ENCODE measurements at places on chromosomes 7 and 10.

DNA sequence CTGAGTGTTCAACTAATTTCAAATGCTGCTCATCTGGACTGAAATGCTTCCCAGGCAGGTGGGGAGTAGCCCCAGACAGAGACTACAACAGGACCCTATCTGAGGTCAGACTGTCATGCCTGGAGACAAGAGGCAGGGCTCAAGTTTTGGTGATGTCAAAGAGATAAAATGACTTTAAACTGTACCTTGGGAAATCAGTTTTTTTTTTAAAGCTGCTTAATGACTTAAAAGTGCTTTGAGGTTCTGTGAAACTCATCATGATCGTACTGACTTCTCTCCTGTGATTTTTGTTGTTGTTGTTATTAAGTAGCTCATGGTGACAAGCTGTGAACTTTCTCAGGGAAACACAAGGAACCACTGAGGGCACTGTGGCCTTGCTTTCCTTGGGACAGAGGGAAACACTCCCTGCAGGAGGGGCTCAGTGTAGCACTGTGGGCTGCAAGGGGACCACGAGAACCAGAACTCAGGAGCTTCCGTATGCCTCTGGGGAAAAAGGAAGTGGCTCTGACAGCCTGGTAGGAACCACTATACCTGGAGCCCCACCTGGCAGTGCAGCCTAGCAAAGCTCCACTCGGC lies 9.5 kb downstream of the HIPK2 start:
- peaks cover 75% of the 10 kb centered on the region for H3K4me1 ChIP-seq
- peak overlapping the region; percentile 92 for H3K27ac ChIP-seq
- H3K4me3 ChIP-seq = no peak overlapping the region
- peaks cover 13% of the 10 kb centered on the region for H3K36me3 ChIP-seq

- H3K27me3 ChIP-seq = no peaks in the 10 kb centered on the region
- no peak overlapping the region for H3K4me3 ChIP-seq
- peaks cover 54% of the 10 kb centered on the region for H3K36me3 ChIP-seq
- no peak for DNase-seq
Measured at GRCh38 chr10:28580825-28581224, 47.9 kb downstream of the WAC start.

GRCh38 chr7:77316219-77316978 lies 99.8 kb downstream of the GSAP start:
- no peak overlapping the region for H3K27ac ChIP-seq
- H3K27me3 ChIP-seq = no peaks in the 10 kb centered on the region
- peaks cover 16% of the 10 kb centered on the region for H3K36me3 ChIP-seq
- H3K4me1 ChIP-seq = no peaks in the 10 kb centered on the region

GRCh38 chr10:25436431-25436830 lies 261.6 kb downstream of the GPR158 start:
- H3K27ac ChIP-seq = no peak overlapping the region
- H3K36me3 ChIP-seq = no peaks in the 10 kb centered on the region
- H3K27me3 ChIP-seq = no peaks in the 10 kb centered on the region

DNA sequence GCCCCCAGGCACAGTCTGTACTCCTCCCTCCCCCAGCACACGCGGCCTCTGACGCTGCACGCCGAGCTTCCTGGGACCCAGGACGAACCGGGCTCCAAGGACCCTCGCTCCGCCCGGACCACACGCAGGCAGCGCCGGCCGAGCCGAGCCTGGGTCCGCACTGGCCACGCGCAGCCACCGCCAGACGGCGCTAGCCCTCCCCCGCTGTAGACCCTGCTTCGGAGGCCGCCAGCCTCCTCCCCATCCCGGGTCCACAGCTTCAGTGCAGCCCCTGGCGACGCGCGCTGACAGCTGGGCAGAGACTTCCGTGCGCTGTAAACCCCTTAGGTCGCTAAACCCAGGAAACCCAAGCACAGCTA lies 936 bp upstream of the TCERG1L start:
- DNase-seq = peak; percentile 5
- no peak overlapping the region for H3K4me3 ChIP-seq
- H3K27ac ChIP-seq = no peak overlapping the region
- H3K27me3 ChIP-seq = peaks cover 43% of the 10 kb centered on the region
- no peaks in the 10 kb centered on the region for H3K36me3 ChIP-seq

DNA sequence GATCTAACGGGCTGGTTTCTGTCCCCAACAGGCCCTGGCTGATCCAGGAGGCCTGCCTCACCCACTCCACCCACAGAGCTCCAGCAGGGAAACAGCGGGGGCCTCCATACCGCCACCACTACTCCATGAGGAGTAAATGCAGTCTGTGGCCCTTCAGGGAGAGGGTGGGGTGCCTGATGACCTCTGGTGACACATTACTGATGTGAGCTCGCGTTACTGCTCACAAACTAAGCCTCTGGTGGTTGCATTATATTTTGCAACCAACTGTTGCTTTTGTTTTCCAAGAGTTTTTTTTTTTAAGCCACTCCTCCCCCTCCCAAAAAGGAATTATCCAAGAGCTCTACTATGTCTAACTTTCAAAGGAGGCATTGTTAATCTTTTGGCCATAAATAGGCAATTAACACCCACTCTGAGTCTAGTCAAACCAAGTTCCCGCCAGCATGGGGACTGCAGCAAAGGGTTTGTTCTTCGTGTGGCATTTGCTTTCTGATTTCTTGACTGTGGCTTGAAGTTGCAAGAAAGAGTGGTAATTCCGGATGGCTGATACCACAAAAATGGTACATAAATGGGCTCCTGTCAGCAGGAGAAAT lies 72.6 kb downstream of the FAM53B start:
- H3K36me3 ChIP-seq = peaks cover 7% of the 10 kb centered on the region
- peak overlapping the region; percentile 59 for H3K27ac ChIP-seq
- no peaks in the 10 kb centered on the region for H3K27me3 ChIP-seq
- peak; percentile 49 for DNase-seq

- peaks cover 2% of the 10 kb centered on the region for H3K4me1 ChIP-seq
- H3K4me3 ChIP-seq = no peak overlapping the region
Measured at GRCh38 chr7:96200740-96201139, 121.2 kb downstream of the SLC25A13 start.

DNA sequence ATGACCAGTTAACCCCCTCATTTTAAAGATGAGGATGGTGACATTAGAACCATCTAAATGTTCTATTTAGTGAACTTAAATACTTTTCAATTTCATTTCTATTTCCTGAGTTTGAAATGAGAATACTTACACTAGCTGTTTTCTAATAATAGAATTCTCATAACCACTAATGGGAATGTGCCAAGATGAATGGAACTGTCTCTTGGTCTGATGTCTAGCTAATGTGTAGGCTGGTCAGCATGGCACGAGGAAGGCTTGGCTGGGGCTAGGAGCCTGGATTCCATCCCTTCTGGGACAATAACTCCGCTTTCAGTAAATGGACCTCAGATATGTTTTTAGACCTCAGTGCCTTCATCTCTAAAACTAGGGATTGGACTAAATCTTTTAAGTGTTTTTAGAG lies 185.8 kb upstream of the NRP1 start:
- peaks cover 19% of the 10 kb centered on the region for H3K27me3 ChIP-seq
- DNase-seq = no peak

Data from activated CD8-positive, alpha-beta T cell treated with anti-CD3 and anti-CD28 coated beads for 36 hours (primary cell).